ENCODE measurements at places on chromosomes 6 and 20.
A peak's percentile ranks its signal among the peaks of the same experiment; 100 is the strongest.

GRCh38 chr20:3515379-3516170, 44.8 kb downstream of the ATRN start:
- H3K36me3 ChIP-seq = no peaks in the 10 kb centered on the region
- no peak overlapping the region for H3K27ac ChIP-seq
- no peak overlapping the region for H3K4me3 ChIP-seq
- H3K27me3 ChIP-seq = no peaks in the 10 kb centered on the region

DNA sequence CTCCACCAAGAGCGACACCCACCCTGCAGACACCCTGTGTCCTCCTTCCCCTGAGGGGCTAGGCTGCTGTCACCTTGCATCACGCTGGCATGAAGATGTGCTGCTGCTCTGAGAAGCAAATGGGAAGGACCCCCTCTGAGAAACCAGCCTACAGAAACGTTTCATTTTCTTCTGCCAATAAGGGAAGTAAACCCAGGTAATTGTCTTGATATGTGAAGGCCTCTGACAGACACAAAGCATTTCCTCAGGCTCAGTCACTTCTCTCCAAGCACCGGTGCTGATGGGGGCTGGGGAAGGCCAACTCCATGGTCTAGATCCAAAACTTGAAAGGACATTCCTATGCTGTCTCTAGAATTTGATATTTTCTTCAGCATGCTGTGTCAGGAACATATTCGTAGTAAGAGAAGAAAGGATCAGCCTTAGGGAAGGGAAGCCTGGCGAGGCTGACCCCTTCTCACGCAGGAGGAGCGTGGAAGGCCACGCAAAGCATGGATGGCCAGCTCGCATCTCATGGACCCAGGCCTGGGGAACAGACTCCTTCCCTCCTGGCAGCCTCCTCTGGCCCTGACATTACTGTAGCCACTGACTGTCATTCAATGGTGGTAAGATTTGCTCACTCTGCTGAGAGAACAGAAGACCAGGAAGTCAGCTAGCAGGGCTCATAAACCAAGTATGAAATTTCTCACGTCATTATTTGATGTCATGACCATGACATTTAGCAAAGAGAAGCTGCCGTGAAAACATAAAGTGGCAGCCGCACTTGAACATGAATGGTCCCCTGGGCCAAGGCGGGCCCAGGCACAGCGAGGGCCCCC, 20.4 kb downstream of the ACSS1 start:
- H3K27ac ChIP-seq = no peak overlapping the region
- no peak for DNase-seq
- H3K4me3 ChIP-seq = no peak overlapping the region
- H3K27me3 ChIP-seq = no peaks in the 10 kb centered on the region
- H3K4me1 ChIP-seq = no peaks in the 10 kb centered on the region

- no peak for DNase-seq
- peaks cover 83% of the 10 kb centered on the region for H3K27me3 ChIP-seq
- H3K4me1 ChIP-seq = peaks cover 8% of the 10 kb centered on the region
- H3K36me3 ChIP-seq = no peaks in the 10 kb centered on the region
Measured at GRCh38 chr20:38727607-38728190, 3.4 kb downstream of the SLC32A1 start.

GRCh38 chr6:166697113-166697512, 70.1 kb upstream of the RPS6KA2 start:
- peaks cover 3% of the 10 kb centered on the region for H3K4me1 ChIP-seq
- DNase-seq = no peak
- H3K27ac ChIP-seq = no peak overlapping the region
- no peak overlapping the region for H3K4me3 ChIP-seq
- no peaks in the 10 kb centered on the region for H3K36me3 ChIP-seq

GRCh38 chr6:148758492-148758891, 11.7 kb downstream of the UST start:
- peak; percentile 37 for DNase-seq
- no peaks in the 10 kb centered on the region for H3K27me3 ChIP-seq
- peaks cover 6% of the 10 kb centered on the region for H3K4me1 ChIP-seq
- no peak overlapping the region for H3K4me3 ChIP-seq
- no peaks in the 10 kb centered on the region for H3K36me3 ChIP-seq
- no peak overlapping the region for H3K27ac ChIP-seq

DNA sequence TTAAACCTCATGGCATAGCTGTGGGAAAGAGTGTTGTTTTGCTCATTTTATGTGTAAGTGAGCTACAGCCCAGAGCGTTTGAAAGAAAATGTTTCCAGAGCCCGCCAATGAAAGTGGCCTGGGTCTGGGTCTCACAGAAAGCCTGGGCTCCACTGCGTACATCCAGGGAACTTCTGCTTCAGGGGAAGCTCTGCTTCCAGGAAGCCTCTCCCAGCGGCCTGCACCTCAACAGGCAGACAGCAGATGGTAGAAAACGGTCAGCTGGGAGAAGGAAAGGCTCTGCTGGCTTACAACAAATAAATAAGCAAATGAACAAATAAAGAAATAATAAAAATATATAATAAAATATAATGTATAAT, 270.5 kb upstream of the SUPT3H start:
- no peaks in the 10 kb centered on the region for H3K27me3 ChIP-seq
- peaks cover 20% of the 10 kb centered on the region for H3K4me1 ChIP-seq

- H3K27ac ChIP-seq = no peak overlapping the region
- H3K4me3 ChIP-seq = no peak overlapping the region
- DNase-seq = no peak
- H3K27me3 ChIP-seq = no peaks in the 10 kb centered on the region
Measured at GRCh38 chr6:39300739-39301138, 13.5 kb downstream of the KCNK17 start.

GRCh38 chr20:14049111-14049510, 53.8 kb downstream of the MACROD2 start:
- no peak overlapping the region for H3K27ac ChIP-seq
- DNase-seq = no peak
- no peaks in the 10 kb centered on the region for H3K36me3 ChIP-seq
- H3K27me3 ChIP-seq = no peaks in the 10 kb centered on the region
- H3K4me1 ChIP-seq = no peaks in the 10 kb centered on the region

- DNase-seq = peak; percentile 69
- H3K27me3 ChIP-seq = no peaks in the 10 kb centered on the region
- H3K4me1 ChIP-seq = peaks cover 18% of the 10 kb centered on the region
- peak within 1 kb of the TSS; percentile 85 for H3K27ac ChIP-seq
- H3K4me3 ChIP-seq = peak within 1 kb of the TSS; percentile 88
Measured at GRCh38 chr6:31660381-31661261, at the start of gene C6orf47. TSS of gene C6orf47 (minus strand) at chr6:31660778. CDS start at chr6:31659947, 831 bp downstream.

DNA sequence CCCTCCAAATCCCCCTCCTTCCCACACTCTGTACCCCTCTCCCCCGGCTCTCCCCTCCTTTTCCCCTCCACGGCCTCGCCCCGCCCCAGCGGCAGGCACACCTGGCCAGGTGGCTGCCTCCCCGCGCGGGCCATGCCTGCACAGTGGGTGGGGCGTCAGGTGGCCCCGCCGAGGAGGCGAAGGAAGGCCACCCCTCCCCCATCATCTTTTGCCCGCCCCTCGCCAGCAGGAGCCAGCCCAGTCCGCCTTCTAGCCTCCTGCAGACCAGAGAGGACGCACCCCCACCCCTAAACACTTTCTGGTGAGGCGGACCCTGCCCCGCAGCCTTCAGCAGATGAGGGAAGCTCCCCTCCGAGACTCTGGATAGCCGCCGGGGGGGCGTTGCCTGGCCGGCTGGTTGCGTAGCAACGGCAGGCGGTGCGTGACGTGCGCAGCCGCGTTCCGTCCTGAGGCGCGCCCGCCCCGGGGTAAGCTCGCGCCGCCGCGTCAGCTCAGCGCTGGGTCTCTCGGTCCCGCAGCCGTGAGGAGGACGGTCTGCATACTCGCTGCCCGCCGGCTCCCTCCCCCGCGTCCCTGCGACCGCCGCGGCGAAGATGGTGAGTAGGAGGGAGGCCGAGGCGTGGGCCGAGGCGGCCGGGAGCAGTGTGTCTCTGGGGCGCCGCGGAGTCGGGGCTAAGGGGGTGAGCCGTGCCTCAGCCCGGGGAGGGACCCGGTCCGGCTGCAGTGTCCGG, at the start of gene DSTN:
TSS of gene DSTN (plus strand) at position 460 of the 731 bp plus-strand sequence. CDS start at position 594, 134 bp downstream.
- H3K27me3 ChIP-seq = no peaks in the 10 kb centered on the region
- H3K4me3 ChIP-seq = peak within 1 kb of the TSS; percentile 99
- H3K27ac ChIP-seq = peak within 1 kb of the TSS; percentile 100
- H3K4me1 ChIP-seq = peaks cover 7% of the 10 kb centered on the region
- H3K36me3 ChIP-seq = peaks cover 3% of the 10 kb centered on the region

DNA sequence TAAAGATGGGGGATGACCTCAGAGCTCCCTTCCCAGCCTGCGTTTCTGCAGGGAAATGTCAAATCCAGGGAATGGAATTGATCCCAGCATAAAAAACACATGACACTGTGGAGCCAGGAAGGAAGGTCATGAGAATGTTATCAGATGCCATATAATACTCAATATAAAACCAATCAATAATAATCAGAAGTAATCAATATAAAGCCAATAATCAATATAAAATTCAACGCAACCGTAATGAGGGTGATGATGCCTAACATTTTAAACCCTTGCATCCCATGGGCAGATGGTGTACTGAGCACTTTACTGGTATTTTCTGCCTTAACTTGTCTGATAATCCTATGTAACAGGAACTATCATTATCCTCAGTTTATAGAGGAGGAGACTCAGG, 30.1 kb upstream of the SULF2 start:
- no peak for DNase-seq
- no peak overlapping the region for H3K4me3 ChIP-seq
- H3K27ac ChIP-seq = no peak overlapping the region
- no peaks in the 10 kb centered on the region for H3K27me3 ChIP-seq

DNA sequence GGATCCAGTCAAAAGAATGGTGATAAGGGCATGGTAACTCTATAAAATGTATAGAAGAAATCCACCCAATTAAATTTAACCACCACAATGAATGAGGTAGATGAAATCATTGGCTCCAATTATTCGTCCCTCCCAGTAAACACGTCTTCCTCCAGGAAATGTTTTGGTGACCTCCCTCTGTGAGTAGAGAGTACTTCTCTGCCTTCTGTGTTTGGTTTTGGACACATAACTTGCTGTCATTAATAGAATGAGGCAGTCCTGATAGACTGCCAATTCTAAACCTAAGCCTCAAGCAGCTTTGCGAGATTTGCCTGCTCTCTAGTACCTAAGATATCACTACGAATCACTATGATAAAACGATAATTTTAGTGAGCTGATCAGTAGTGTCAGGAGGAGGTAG, 632.8 kb downstream of the HDGFL1 start:
- no peaks in the 10 kb centered on the region for H3K36me3 ChIP-seq
- H3K27me3 ChIP-seq = no peaks in the 10 kb centered on the region
- no peaks in the 10 kb centered on the region for H3K4me1 ChIP-seq
- no peak overlapping the region for H3K27ac ChIP-seq
- no peak for DNase-seq

GRCh38 chr20:54350415-54350814, 125.0 kb upstream of the DOK5 start:
- no peaks in the 10 kb centered on the region for H3K36me3 ChIP-seq
- no peaks in the 10 kb centered on the region for H3K27me3 ChIP-seq
- H3K27ac ChIP-seq = no peak overlapping the region
- peaks cover 4% of the 10 kb centered on the region for H3K4me1 ChIP-seq
- peak; percentile 9 for DNase-seq

- no peak for DNase-seq
- no peaks in the 10 kb centered on the region for H3K27me3 ChIP-seq
- H3K36me3 ChIP-seq = no peaks in the 10 kb centered on the region
- H3K27ac ChIP-seq = no peak overlapping the region
- H3K4me1 ChIP-seq = peaks cover 3% of the 10 kb centered on the region
Measured at GRCh38 chr6:42025066-42025844, 25.1 kb upstream of the TAF8 start.

- no peaks in the 10 kb centered on the region for H3K36me3 ChIP-seq
- no peaks in the 10 kb centered on the region for H3K4me1 ChIP-seq
- DNase-seq = peak; percentile 18
- no peak overlapping the region for H3K27ac ChIP-seq
- H3K4me3 ChIP-seq = no peak overlapping the region
Measured at GRCh38 chr20:52312132-52312729, 120.7 kb upstream of the ZFP64 start.

DNA sequence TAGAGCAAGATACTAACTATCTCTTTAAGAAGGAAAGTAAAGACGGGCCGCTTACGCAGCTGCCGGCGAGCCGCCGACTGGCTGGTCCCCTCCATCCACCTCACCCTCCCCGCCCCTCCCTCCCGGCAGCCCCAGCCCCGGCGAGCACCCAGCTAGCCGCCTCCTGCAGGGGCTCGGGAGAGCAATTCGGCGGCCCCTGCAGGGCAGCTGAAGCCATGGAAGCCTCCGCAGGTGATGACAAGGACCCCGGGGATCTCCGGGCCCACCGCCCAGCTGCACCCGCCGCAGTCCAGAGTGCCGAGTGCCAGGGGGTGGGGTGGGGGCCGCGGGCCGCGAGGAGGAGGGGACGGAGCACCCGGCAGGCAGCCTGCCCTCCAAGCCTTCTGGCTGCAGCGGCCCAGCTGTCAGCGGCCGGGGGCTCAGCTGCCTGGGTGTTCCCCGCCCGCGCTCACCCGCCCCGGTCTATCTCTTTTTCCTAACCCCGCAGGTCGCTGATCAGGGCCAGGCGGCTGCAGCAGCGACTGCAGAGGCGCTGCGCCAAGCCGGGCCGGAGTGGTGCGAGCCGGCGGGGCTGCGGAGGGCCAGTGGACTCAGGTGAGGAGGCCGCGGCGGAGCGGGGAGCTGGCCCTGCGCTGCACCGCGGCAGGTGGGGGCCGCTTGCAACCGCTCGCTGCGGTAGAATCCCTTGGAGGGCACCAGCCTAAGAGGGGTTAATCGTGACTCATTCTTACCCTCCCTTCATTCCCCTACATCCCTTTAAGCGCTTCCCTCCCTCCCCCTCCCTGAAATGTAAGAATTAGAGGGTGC, at the start of gene SNPH:
TSS of gene SNPH (plus strand) at position 128 of the 807 bp plus-strand sequence. CDS start 29,946 bp downstream, outside the sequence.
- H3K27me3 ChIP-seq = no peaks in the 10 kb centered on the region
- H3K27ac ChIP-seq = no peak within 1 kb of the TSS
- no peaks in the 10 kb centered on the region for H3K36me3 ChIP-seq
- no peaks in the 10 kb centered on the region for H3K4me1 ChIP-seq
- DNase-seq = no peak

GRCh38 chr20:60331688-60332300, 373.6 kb downstream of the CDH26 start:
- DNase-seq = no peak
- H3K27me3 ChIP-seq = no peaks in the 10 kb centered on the region
- no peaks in the 10 kb centered on the region for H3K36me3 ChIP-seq
- peaks cover 4% of the 10 kb centered on the region for H3K4me1 ChIP-seq
- no peak overlapping the region for H3K4me3 ChIP-seq

GRCh38 chr6:98833057-98833306, 1.4 kb upstream of the POU3F2 start:
- peaks cover 72% of the 10 kb centered on the region for H3K27me3 ChIP-seq
- H3K27ac ChIP-seq = no peak overlapping the region
- peak; percentile 42 for DNase-seq
- no peaks in the 10 kb centered on the region for H3K36me3 ChIP-seq
- peak overlapping the region; percentile 28 for H3K4me3 ChIP-seq
- peaks cover 15% of the 10 kb centered on the region for H3K4me1 ChIP-seq
